ENCODE measurements at places on chromosomes 7 and 10. TPM values are rescaled to one million over a fixed set of nuclear protein-coding genes. Genes with fewer than 3 reads are reported as not detected.

OR2A42 gene
- 0.01 TPM for polyA plus RNA-seq

GRID2IP gene
- polyA plus RNA-seq: 0.03 TPM

DNA sequence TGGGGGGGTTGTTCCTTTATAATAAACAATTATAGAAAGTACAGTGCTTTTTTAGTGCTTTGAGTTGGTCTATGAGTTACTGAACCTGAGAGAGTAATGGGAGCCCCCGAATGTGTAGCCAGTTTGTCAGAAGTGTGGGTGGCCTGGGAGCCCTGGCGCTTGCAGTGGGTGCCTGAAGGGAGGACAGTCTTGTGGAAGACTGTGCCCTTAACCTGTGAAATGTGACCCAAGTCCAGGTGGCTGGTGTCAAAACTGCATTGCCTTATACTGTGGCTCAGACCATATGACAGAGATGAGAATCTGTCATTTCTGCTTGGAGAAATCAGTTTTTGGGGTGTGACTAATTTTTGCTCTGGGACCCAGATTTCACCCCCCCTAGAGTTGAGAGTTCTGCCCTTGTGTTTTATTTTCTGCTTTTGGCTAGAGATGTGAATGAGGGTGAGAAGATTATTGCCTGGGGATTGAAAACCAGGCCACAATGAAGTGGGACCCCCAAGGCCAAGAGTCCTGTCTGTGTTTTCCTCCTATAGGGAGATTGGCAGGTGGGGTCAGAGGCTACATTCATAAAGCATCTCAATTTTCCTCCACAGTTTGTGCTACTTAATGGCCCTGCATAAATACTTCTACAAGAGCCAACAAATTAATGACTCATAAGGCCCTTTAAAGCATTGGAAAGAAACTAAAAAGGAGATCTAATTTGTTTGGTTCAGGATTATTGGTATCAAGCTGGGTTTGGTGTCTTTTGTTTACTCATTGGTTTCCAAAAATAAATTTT, 24.1 kb upstream of the CARD11 start:
- no peaks in the 10 kb centered on the region for H3K27me3 ChIP-seq
- no peak overlapping the region for H3K27ac ChIP-seq
- H3K36me3 ChIP-seq: no peaks in the 10 kb centered on the region
- no peak overlapping the region for H3K4me3 ChIP-seq

DNA sequence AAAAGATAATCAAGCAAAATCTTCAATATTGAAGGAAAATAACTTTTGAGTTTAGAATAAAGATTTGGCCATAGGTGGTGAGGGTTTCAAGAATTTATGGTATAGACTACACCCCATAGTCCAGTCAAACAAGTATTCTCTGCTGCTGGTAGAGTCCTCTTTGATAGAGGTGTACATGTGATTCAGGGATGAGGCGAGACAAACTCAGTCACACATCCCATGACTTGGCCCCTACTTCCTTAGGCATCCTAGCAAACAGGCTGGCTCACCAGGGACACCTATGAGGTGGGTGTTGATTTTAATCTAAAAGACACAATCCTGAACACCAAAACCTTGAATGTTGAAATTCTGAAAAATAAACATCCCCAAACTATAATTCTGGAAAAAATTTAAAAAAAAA, 78.1 kb upstream of the SLC25A13 start:
- no peaks in the 10 kb centered on the region for H3K27me3 ChIP-seq
- H3K4me1 ChIP-seq: no peaks in the 10 kb centered on the region
- H3K36me3 ChIP-seq: no peaks in the 10 kb centered on the region
- no peak overlapping the region for H3K4me3 ChIP-seq
- no peak for DNase-seq
- H3K27ac ChIP-seq: no peak overlapping the region

DNA sequence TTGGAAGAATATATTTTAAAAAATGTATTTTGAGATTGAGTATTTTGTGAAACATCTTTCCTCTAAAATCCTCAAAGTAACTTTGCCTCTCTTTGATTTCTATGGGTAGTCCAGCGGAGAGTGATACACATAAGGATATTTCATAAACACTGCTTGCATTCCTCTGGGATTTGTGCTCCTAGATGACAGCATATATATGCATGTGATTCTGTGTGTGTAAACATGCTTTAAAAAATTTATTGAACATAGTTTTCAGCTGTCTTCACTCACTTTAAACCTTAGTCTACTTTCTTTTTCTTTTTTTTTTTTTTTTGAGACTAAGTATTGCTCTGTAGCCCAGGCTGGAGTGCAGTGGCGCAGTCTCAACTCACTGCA, 84.6 kb downstream of the KAT6B start:
- no peak overlapping the region for H3K27ac ChIP-seq
- no peak for DNase-seq
- peaks cover 21% of the 10 kb centered on the region for H3K4me1 ChIP-seq
- no peaks in the 10 kb centered on the region for H3K36me3 ChIP-seq
- no peak overlapping the region for H3K4me3 ChIP-seq
- H3K27me3 ChIP-seq: no peaks in the 10 kb centered on the region

DNA sequence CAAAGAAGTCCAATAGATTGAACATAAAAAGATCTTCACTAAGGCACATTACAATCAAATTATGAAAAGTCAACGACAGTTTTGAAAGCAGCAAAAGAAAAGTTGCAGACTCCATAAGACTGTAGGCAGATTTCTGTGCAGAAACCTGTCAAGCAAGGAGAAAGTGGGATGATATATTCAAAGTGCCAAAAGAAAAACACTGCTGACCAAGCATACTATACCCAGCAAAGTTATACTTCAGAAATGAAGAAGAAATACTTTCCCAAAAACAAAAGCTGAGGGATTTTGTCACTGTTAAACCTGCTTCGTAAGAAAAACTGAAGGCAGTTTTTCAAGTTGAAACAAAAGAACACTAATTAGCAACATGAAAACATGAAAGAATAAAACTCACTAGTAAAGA, 145.5 kb downstream of the ZEB1 start:
- H3K4me1 ChIP-seq: no peaks in the 10 kb centered on the region
- no peak for DNase-seq
- no peak overlapping the region for H3K27ac ChIP-seq
- H3K4me3 ChIP-seq: no peak overlapping the region

DNA sequence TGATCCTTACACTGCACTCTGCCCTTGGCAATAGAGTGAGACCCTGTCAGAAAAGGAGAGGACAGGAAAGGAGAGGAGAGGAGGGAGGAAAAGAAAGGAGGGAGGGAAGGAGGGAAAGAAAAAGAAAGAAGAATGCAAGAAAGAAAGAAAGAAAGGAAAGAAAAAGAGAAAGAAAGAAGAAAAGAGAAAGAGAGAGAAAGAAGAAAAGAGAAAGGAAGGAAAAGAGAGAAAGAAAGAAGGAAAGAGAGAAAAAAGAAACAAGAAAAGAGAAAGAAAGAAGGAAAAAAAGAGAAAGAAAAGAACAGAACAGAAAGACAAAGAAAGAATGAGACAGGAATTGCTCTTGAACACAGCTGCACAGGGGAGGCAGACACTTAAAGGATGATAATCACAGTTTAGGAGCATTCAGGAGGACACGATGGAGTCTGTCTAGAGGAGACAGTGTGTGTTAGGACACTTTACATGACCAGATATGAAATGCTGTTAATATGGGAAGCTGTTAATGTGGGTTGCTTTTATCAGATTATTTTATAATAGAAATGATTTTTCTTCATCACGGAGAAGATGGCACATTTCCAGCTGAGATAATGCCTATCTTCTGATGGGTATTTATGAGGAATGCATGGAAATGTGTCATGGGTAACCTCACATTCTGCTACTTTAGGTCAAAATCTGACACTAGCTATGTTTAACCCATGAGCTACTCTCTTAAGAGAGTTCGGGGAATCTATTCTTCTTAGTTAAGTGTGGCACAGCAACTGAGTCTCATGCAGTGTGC, 160.5 kb downstream of the BAMBI start:
- DNase-seq: no peak
- no peaks in the 10 kb centered on the region for H3K36me3 ChIP-seq
- H3K27me3 ChIP-seq: no peaks in the 10 kb centered on the region
- no peak overlapping the region for H3K27ac ChIP-seq
- peaks cover 19% of the 10 kb centered on the region for H3K4me1 ChIP-seq
